ENCODE measurements at places on chromosomes 5 and 9. TPM values are rescaled to one million over a fixed set of nuclear protein-coding genes. Genes with fewer than 3 reads are reported as not detected.

GRCh38 chr9:94533155-94533554, 21.7 kb upstream of the PCAT7 start:
- ATAC-seq = no peak

DNA sequence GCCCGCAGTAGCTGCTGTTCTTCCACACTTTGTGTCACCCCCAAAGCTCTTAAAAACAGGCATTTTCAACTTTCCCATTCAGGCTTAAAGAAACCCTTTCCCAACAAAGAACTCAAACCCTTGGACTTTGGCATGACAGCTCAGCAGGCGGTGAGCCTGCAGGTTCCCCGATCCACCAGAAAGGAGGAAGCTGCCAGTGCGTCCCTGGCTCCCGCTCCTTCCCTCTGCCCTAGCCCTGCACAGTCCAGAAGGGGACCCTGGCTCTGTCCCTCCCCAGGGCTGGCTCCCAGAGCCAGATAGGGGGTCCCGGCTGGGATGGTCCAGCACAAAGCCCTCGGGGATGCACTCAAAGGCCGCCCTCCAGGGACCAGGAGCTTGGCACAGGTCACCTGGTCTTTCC, 9.6 kb downstream of the SLC9A3 start:
- no peak for ATAC-seq

DNA sequence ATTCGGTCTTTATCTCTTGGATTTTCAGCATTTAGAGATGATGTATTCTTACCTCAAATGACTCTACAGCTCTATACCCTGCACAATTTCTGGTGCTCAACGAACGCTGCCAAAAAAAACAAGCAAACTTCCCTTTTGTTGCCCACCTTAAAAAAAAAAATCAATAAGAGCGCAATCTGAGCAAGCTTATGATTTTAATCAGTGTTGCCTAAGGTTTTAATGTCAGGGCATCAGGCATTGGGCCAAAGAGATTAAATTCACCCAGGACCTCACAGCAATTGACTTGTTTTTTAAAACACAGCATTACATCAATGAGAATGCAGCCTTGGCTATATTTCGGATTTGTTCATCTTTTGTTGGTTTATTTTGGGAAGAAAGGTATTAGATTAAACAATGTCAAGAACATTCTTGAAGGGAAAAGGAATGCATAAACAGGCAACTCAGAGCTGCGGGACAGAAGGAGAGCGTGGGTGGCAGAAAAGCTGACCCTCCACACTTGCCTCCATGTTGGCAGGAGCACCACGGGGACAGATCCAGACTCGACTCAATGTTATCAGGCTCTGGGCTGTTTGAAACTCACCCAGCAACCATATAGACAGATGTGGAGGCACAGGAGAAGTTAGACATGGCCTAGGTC, 127.5 kb upstream of the DAPK1 start:
- no peak for ATAC-seq

IL3 gene
- total RNA-seq = not detected

DNA sequence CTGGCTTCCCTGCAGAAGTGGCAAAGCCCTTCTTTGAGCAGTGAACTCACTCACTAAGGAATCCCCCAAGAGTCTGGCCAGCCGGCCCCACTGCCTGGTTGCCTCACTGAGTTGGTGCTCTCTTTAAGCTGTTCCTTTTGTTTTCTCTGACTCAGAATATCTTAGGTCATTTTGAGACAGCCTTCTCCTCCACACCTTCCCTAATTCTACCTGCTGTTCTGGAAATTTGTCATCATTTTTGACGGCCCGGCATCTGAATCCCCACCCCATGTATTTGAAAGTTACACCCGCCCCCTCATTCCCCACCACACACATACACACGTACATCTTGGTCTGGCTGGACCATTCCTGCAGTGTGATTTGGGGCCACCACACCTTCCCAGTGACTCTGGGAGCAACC, 41.8 kb downstream of the FGF1 start:
- no peak for ATAC-seq

DNA sequence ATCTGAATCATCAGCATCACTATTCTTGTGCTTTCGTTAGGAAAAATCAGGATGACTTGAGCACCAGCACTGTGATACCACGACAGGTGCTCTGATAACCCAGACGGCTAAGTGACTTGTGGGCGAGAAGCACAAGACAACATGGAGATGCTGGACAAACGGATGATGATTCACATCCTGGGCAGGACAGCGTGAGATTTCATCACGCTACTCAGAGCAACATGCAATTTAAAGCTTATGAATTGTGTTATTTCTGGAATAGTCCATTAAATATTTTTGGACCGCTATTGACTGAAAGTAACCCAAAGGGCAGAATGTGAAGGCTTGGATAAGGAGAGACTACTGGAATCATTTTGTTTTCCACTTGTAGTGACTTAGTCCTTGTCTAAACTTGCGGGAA, 114.8 kb upstream of the DAPK1 start:
- peak; percentile 57 for ATAC-seq

DNA sequence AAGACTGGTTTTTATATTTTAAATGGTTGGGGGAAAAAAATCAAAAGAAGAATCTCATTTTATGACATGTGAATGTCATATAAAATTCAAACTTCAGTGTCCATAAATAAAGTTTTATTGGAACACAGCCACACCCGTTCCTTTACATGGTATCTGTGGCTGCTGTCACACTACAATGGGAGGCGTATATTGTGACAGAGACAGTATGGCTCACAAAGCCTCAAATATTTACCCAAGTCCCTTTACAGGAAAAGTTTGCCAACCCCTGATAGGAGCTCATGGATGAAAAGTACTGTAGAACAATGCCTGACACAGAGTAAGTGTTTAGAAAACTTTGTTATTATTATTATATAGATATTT, 5.2 kb upstream of the DUSP1 start:
- ATAC-seq = no peak

PCDHB14 gene
- total RNA-seq = 8.4 TPM

ADAMTSL2 gene
- total RNA-seq = 0.38 TPM

DNA sequence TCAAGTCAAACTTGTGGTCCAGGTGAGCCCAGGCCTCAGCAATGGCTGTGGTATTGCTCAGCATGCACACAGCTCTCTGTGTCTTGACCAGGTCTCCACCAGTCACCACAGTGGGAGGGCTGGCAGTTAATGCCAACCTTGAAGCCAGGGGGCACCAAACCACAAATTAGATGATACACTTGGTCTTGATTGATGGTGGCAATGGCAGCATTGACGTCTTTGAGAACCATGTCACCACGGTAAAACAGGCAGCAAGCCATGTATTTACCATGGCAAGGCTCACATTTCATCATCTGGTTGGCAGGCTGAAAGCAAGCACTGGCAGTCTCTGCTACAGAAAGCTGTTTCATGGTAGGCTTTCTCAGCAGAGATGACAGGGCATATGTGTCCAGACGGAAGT, 40.0 kb downstream of the NIM1K start:
- ATAC-seq = no peak

NTMT1 gene
- total RNA-seq = 48.6 TPM

GRCh38 chr9:105242557-105242956, 1.9 kb upstream of the SLC44A1 start:
- no peak for ATAC-seq

- peak; percentile 55 for ATAC-seq
Observed at GRCh38 chr9:116980582-116981120, 293.5 kb downstream of the TRIM32 start.

DNA sequence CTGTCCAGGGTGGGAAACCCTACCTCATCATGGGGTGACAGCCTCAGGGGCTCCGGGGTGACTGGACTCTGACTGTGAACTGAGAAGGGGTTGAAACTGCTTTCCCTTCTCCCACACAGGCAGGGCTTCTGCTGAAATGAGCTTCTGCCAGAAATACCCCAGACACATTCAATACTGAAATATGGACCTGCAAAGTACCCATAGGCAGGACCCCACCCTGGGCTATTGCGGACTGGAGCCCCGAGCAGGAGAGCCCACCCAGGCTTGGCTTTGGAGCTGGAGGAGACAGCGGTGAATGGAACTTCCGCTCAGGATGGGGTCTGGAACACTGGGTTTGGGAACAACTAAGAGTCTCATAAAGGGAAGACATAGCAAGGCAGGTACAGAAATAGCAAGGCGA, 37.5 kb downstream of the IRX2 start:
- ATAC-seq = no peak

DNA sequence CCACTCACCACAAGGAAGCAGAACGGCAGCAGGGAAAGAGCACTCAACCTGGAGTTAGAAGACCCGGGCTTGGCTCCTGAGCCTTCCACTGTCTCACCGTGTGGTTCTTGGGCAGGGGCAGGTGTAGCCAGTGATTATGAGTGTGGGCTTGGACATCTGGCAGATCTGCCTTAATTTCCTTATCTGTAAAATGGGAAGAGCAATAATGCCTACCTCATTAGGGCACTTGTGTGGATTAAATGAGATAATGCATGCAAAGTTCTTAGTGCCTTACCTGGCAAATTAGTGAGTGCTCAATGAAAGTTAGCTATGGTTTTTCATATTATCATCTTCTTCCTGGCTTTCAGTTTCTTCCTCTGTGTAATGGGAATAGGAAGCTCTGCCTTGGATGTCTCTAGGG, 28.1 kb upstream of the COL15A1 start:
- ATAC-seq = no peak

DNA sequence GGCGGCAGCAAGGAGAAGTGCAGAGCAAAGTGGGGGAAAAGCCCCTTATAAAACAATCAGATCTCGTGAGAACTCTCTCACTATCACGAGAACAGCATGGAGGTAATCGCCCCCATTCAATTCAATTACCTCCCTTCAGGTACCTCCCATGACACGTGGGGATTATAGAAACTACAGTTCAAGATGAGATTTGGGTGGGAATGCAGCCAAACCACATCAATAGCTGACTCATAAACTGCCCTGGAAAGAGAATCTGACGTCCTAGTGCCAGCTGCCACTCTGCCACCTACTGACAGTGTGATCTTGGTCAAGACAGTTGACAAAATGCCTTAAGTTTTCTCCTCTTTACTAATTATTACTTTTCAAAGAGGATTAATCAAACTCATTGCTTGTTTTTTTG, 128.3 kb downstream of the GPBP1 start:
- no peak for ATAC-seq

DNA sequence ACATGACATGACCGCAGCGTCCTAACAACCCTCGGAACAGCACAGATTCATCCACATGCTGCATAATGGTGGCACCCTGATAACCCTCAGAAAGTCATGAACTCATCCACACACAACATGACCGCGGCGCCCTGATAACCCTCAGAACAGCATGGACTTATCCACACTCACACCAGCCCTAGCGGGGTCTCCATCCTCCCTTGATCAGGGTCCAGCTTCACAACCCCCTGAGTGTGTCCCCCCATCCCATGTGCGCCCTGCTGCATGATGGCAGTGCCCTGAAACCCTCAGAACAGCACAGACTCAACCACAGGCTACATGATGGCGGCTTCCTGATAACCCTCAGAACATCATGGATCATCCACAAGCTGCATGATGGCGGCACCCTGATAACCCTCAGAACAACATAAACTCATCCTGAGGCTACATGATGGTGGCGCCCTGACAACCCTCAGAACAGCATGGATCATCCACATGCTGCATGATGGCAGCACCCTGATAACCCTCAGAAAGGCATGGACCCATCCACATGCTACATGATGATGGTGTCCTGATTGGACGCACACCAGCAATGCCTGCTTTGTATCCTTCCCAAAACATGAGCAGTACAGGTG, 28.3 kb downstream of the SLC6A3 start:
- no peak for ATAC-seq

DNA sequence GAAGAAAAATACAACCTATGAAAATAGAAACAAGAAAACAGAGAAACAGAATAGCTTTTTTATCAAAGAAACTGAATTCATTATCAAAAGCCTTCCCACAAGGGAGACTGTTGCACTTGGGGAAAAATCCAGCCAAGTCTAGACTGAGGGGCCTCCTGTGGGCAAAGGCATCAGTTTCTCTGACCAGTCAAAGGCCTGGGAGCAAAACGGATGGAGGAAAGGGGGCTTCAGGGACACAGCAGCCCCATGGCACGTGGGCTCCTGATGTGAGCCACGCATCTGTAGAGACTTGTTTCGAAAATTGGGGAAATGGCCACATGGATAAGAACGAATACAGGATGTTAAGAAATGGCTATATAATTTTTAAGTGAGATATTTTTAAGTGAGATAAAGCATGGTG, 21.1 kb downstream of the ZDHHC11B start:
- ATAC-seq = no peak

- ATAC-seq = no peak
Observed at GRCh38 chr9:37951671-37952449, 47.9 kb upstream of the SLC25A51 start.

DNA sequence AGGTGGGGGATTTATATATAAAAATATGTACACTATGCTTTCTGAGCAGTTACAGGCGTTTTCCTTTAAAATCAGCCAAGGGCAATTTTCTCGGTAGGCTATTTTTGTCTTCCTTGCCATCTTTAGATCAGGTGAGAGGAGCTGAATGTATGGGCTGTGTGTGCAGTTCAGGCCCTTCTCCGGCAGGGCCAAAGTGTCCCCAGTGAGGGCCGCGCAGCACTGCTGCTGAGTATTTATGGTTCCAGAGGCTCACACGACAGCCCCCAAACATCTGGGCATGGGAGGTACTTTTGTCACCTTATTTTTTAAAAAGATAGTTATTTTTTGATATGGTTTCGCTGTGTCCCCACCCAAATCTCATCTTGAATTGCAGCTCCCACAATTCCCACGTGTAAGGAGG, 11.5 kb downstream of the GFPT2 start:
- ATAC-seq = no peak
